ENCODE measurements at places on chromosomes 3 and 15. TPM values are rescaled to one million over a fixed set of nuclear protein-coding genes. Genes with fewer than 3 reads are reported as not detected.

The REC114 gene
- total RNA-seq, result not detected

The GRK7 gene
- total RNA-seq, result not detected

DNA sequence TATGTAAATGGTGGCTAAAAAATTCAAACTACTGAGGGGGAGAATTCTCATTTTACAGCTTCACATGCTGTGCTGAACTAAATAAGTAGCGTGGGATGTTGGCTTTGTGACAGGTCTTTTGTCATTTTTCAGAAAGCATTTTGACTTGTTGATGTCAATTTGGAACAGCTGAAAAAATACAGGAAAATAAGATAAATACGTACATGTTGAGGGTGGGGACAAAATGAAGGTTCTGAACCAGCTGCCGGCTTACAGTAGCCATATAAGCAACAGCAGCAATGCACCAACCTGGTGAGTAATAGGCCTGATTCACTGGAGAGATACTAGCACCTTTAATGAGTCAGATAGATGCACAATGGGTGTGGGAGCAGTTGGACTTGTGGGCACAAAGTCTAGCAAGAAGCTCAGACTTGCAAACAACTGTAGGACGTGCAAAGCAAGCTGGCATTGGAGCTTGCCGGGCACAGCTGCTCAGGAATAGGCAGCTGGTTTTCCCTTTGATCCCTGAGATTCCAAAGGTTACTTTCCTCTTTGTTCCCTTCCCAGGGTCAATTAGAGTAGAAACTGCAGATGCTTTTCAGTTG lies 12.9 kb downstream of the B3GNT5 start:
- DNase-seq, result peak; percentile 64

DNA sequence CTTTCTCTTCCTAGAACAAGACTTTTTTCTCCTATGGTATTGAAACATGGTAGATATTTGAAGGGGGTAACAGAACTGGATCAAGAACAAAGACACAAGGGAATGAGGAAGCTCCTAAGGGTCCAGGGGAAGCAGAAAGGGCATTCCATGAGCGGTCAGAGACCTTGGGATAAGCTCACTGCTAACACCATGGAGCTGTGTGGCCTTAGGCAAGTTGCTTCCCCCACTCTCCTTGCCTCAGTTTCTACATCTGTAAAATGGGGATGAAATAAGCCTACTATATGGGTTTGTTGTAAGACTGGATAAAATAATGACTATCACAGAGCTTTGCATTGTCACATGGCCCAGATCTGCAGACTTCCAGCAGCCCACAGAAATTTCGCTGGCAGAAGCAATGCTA lies 139.8 kb downstream of the OPA1 start:
- no peak for DNase-seq
